ENCODE measurements at places on chromosomes 7 and 10. TPM values are rescaled to one million over a fixed set of nuclear protein-coding genes. Genes with fewer than 3 reads are reported as not detected.

The ADARB2 gene
- not detected for total RNA-seq

The ATXN7L1 gene
- total RNA-seq, result 7.5 TPM

The OR9A2 gene
- total RNA-seq, result not detected

The DOCK1 gene
- total RNA-seq, result 108 TPM

The SLC29A4 gene
- total RNA-seq, result 2.1 TPM

Data from vein endothelial cell (primary cell).